Esophagus squamous epithelium (tissue), 5 donors: ENCODE measurements at places on chromosomes 1 and 21.

DNA sequence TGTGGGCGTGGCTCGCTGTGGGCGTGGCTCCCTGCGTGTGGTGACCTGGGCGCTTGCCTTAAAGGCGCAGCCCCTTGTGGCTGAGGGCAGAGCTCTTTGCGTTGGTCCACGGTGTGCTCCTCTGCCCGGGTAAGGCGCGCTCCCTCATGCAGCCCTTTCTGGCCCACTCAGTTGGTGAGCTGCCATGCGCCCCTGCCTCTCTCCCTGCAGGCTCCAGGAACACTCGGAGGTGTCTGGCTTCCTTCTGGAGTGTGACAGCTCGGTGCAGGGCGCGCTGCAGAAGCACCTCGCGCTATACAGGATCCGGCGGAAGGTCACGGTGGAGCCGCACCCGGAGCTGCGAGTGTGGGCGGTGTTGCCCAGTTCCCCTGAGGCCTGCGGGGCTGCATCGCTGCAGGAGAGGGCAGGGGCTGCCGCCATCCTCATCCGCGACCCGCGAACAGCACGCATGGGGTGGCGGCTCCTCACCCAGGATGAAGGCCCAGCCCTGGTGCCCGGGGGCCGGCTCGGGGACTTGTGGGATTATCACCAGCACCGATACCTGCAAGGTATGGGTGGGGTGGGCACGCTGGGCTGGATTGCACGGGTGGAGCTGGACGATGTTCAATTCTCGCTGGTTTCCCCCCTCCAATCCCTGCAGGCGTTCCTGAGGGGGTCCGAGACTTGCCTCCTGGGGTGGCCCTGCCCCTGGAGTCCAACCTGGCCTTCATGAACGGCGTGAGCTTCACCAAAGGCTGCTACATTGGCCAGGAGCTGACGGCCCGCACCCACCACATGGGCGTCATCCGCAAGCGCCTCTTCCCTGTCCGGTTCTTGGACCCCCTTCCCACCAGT lies 9.1 kb downstream of the IBA57 start:
- no peak for DNase-seq

GRCh38 chr21:43867332-43867703 lies 2.3 kb downstream of the AGPAT3 start:
- no peak for DNase-seq

- DNase-seq = no peak
Observed at GRCh38 chr1:158257888-158258287, 3.7 kb downstream of the CD1A start.

DNA sequence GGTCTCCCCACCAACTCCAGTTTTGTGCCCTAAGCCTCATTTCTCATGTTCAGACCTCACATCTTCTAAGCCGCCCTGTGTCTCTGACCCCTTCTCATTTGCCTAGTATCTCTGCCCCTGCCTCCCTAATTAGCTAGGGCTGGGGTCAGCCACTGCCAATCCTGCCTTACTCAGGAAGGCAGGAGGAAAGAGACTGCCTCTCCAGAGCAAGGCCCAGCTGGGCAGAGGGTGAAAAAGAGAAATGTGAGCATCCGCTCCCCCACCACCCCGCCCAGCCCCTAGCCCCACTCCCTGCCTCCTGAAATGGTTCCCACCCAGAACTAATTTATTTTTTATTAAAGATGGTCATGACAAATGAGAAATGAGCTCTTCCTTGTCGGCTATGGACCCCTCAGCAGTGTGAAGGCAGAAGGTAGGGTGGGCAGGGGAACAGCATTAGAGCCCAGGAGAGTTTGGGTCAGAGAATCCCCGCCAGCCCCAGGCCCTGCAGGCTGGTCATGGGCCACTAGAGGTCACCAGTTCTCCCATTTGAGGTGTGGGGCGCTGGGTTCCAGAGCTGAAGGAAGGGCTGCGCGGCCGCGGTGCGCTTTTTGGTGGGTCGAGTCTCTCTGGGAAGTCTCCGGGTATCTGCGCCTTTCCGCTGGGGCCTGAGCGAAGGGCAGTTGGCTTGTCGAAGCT lies 11.5 kb downstream of the ADAMTSL4 start:
- peak; percentile 64 for DNase-seq

DNA sequence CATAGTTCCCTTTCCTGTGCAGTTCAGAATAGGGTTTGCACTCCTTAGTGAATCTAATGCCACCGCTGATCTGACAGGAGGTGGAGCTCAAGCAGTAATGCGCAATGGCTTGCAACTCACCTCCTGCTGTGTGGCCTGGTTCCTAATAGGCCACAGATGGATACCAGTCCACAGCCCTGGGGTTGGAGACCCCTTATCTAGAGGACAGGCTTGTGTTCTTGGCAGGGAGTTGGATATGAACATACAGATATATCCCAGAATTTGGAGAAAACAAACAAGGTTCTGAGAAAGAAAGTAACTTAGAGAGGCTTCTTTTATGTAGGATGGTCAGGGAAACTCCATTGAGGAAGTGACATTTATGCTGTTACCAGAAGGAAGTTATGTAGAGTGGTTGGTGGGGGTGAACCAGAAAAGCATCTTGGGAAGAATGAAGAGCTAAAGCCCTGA lies 5.1 kb upstream of the PTPRC start:
- no peak for DNase-seq

GRCh38 chr1:151495316-151495715 lies 15.9 kb upstream of the CGN start:
- DNase-seq = no peak
